ENCODE measurements at places on chromosomes 2 and 18.

DNA sequence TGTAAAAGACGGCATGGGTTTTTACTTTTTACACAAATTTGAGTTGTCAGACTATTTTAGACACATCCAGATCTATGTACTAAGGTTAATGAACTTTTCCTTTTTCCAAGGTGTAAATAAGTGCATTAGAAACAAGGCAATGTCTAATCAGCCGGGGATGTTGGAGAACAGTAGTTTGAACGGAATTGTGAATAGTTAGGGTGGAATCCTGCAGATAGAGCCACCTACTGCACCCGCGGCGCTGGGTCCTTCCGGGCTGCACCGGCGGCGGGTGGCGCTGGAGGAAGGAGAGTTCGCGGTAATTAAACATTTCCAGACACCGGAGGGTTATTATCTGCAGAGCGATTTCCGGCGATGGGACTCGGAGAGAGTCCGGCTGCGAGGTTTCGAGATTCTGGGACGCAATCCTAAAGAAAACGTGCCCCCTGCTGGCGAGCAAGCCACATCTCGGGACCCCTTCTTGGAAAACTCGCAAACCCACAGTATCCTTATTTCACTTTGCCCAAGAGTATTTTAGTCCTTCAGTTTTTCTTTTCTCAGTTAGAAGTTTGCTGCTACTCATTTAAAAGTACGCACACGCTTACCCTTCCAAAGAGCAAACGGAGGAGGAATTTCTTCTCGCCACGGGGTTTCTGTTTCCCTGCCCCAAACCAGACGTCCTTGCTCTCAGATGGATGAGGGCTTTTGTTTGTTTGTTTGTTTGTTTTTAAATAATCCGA, 4.5 kb upstream of the OSR1 start:
- peak; percentile 71 for DNase-seq

- DNase-seq = no peak
Measured at GRCh38 chr2:1253629-1254028, 159.6 kb upstream of the TPO start.

DNA sequence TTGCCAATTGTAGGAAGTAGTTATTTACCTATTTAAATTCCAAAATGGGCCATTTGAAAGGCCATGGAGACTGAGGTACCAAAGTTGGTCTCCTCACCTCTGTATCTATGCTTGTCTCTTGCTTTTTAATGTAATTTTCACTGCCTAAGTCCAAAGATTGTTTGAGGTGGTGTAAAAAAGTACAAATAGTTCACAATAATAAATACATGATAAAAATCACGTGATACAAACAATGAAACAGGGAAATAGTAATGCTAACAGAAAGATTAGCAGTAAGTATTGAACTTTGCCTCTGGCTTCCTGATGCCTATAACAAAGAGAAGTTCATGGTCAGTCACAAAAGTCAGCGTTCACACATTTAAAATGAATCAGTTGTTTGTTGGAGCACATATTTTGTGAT, 67.6 kb downstream of the CNTNAP5 start:
- no peak for DNase-seq

DNA sequence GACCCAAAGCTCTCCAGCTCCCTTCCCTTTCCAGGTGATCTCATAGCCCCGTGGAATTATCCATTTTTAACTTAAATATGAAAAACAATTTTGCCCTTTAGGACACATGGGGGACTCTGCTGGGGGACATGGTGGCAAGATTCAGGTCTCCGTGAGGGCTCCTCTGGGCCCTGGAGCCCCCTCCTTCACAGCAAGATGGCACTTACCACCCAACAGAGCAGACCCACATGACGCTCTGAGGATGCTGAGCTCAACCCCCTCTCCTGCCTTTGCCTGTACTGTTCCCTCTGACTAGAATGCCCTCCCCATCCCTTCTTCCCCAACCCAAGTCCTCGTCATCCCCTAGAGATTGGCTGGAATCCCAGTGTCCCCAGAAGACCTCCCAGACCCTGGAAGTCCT, 17.2 kb downstream of the TEX51 start:
- DNase-seq = no peak

DNA sequence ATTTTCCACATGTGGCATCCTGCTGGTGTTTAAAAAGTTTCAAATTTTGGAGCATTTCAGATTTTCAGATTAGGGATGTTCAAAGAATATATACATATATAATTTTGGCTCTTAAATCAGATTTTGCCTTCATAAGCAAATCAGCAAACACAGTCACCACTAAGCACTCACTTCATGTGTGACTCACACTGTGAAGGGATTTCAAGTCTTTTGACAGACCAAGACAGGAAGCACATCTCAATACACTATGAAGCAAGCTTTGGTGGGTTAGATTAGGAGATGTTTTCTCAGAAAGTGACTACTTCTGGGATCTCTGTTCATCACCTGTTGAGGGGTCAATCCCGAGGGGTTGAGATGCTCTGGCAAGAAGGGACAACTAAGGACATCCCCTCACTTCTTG, 227.8 kb upstream of the RBBP8 start:
- peak; percentile 76 for DNase-seq

DNA sequence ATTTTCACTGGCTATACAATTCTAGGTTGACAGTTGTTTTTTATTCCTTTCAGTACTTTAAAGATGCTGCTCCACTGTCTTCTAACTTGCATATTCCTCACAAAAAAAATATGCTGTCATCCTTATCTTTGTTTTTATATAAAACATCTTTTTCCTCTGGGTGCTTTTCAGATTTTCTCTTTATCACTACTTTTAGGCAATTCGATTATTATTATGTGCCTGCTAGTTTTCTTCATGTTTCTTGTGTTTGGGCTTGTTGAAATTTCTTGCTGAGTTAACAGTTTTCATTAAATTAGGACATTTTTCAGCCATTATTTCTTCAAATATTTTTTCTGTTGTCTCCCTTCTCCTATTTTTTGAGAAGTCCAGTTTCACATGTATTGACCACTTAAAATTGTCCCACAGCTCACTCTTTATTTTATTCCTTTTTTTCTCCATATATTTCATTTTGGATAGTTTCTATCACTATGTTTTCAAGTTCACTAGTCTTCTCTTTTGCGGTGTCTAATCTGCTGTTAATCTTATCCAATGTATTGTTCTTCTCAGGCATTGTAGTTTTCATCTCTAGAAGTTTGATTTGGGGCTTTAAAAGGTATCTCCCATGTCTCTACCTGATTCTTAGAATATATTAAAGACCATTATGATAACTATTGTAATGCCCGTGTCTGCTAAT, 205.1 kb upstream of the SIX3 start:
- DNase-seq = no peak

DNA sequence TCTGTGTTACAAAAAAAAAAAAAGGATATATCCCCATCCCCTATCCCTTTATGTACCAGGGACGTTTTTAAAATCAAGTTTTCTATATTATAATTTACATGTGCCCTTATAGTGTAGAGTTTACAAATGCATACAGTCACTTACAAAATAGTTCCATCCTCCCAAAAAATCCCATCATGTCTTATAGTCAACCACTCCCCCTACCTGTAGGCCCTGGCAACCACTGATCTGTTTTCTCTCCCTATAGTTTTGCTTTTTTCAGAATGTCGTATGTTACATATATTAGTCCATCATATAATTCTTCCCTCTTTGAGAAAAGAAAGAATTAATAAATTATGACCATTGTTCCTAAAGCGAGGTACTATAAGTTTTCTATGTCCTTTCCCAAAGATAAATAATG, 17.8 kb downstream of the CFAP210 start:
- no peak for DNase-seq

DNA sequence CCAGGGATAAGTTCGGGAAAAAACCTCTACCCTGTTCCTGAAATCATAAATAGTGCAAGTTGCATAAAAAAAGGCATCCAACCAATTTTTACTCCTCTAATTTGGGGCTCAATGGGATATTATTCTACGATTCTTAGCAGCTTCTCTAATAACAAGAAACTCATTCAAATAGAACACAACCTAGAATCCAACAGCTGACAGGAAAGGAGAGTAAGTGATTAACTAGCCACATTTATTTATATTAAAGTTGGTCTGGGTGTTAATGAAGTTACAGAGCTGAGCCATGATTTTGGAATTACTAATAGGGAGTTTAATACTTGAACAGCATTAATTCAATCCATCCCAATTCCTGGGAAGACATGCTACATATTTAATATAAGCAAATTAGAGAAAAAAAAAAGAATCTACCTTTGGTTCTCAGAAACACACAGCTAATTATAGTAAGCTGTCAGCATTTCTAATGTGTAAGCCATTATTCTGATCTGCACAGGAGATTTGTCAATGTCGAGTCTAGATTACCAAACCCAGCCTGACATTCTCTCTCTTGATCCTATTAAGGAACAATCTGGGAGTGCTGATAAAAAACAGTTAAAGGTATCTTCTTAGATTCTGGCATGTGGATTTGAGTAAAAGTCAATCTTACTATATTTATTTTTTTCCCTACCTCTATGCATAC, 267.7 kb downstream of the NBAS start:
- DNase-seq = no peak

- DNase-seq = no peak
Measured at GRCh38 chr2:229071292-229071976, 199.7 kb downstream of the PID1 start.

- DNase-seq = peak; percentile 35
Measured at GRCh38 chr2:186256540-186256939, 229.5 kb upstream of the ZC3H15 start.

GRCh38 chr2:223210489-223210888, 158.5 kb downstream of the KCNE4 start:
- no peak for DNase-seq
